ENCODE measurements at places on chromosomes 6 and 20.

DNA sequence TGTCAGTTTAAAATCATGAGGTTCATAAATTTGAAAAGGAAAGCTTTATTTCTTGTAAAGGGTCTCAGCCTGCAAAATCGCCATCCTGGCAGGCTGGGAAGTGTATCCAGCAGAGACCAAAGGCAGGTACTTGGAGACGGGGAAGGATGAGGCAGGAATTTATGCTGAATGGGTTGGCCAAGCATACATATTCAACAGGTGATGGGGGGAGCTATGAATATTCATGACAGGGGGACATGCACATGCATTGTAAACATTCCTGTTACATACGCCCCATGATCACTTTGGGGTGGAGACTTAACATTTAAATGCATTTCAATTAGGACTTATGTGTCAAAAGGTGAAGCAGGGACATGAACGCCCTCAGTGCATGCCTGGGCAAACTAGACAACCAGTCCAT is 9.8 kb upstream of the SLC22A1 start:
- no peak for DNase-seq

GRCh38 chr6:36695414-36695813 is 2.2 kb upstream of the RAB44 start:
- DNase-seq = no peak

DNA sequence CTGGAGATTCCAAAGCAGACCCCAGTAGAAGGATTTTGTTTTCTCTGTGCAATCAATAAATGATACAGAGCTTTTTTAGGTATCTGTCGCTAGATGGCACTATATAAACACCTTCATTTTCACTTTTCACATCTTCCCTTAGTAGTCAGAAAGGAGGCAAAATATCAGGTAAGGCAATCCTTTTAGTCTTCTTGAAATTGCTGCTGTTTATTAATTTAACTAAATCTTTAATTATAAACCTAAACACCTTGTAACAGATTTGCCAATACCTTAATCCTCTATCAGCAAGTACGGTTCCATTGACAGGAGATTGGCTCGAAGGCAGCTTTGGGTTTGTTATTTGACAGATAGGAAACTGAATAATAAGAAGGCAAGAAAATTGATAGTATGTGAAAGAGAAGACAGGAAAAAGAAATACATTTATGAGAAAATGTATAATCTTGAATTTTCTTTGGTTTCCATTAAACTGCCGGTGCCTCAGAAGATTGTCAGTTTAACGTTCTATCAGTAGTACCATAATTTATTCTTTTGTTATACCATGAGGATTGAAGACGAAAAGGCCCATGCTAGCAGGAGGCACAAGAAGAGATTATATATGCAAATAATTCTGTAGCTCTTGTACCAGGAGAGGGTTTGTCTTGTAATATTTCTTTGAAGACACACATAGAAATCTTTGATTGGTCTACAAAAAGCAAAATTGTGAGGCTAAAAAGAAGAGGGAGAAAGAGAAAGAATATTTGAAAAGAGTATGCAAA is 23.5 kb upstream of the IBTK start:
- DNase-seq = no peak

- no peak for DNase-seq
Measured at GRCh38 chr6:151307501-151307900, 67.7 kb downstream of the AKAP12 start.

DNA sequence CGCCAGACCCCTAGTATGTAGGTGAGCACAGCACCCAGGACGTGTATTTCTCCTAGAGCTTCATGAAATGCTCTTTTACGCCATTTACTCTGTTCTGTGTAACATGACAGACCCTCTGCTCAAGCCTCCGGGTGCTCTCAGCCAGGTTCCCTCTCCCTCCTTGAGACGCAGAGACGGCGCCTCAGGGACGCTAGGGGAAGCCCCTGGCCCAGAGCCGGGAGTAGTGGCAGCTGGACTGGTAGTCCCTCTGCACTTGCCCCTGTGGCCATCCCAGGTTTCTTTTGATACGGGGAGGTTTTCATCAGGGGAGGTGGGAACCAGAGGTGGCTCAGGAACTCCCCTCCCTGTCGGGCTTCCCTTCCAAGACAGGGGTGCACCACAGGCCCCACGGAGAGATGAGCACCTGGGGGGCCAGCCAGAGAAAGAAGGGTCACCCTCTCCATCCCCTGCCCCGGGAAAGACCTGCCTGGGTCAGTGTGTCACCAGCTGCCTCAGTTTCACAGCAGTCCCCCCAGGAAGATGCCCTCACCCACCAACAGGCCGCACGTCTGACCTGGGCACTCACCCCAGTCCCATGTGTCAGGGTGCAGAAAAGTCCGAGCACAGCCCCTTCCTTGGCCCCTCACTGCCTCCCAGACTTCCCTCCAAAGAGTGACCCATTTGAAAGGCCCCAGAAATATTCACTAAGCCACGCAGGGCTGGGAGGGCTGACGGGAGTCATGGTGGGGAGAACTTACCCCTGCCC is 58.1 kb upstream of the AFDN start:
- no peak for DNase-seq

DNA sequence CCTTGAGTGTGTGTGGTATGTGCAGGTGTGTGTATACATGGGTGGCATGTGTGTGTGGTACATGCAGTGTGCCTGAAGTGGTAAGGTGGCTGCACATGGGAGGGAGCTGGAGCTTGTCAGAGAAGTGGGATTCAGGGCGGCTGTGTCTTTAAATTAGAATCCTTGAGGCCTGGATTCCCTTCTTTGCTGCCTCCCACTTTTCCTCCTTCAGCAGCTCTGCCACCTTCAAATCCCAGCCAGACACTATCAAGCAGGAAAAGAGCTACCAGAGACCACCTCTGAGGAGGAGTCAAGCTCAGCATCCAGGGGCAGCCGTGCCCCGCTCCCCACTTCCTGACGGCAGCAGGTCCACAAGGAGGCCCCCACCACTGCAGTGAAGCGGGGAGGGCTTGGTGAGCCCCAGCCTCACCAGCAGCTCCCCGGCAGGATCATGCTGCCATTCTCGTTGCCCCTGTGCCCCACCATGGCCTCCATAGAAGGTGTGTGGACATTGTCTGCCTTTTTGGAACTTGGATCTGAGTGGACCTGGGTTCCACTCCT is 131.0 kb upstream of the MLN start:
- no peak for DNase-seq

- DNase-seq = no peak
Measured at GRCh38 chr6:42226645-42227143, 9.0 kb upstream of the MRPS10 start.

Data from stimulated activated CD4-positive, alpha-beta T cell treated with anti-CD3 and anti-CD28 coated beads, Interleukin-12 subunit alpha, Interleukin-12 subunit beta, amount 100 ng/mL, for 24 hours (primary cell).